ENCODE measurements at places on chromosomes 3 and 15. TPM values are rescaled to one million over a fixed set of nuclear protein-coding genes. Genes with fewer than 3 reads are reported as not detected.

CATSPER2 gene
- not detected for total RNA-seq

SPATA12 gene
- total RNA-seq, result 0.14 TPM

MORC1 gene
- total RNA-seq, result 0.04 TPM

DPPA2 gene
- total RNA-seq, result not detected

ZBTB20 gene
- 5.1 TPM for total RNA-seq

All from H4 (cell line).